ENCODE measurements at places on chromosomes 5 and 9.

DNA sequence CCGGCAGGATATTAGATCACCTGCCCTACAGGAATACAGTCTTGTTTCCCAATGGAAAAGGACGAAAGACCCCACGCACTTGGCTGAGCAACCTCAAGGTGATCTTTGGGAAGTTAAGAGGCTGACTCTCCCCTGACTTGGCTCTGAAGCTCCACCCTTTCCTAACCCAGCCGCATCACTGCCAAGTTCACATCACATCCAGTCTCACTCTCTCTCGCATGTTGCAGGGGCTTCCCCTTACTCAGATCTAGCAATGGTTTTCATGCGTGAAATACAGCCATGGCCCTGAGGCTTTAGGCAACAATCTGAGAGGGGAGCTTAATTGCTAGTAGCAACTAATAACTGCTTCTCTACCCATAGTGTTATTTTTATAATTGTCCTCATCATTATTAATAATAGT, 211.6 kb downstream of the DOCK8 start:
- DNase-seq = no peak

DNA sequence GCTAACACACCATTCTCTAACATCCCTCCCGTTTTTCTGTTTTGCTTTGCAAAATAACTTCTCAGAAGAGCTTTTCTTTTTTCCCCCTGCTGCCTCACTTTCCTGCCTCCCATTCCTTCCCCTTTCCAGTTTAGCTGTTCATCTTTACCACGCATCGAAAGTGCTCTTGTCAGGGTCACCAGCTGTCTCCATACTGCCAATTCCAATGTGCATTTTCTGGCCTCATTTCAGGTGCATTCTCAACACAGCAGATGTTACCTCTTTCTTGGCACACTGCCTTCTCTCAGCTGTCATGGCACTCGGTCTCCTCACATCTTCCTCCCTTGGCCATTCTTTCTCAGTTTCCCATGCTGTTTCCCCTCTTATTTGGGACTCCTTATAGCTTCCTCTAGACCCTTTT, 9.5 kb downstream of the ARSK start:
- no peak for DNase-seq

DNA sequence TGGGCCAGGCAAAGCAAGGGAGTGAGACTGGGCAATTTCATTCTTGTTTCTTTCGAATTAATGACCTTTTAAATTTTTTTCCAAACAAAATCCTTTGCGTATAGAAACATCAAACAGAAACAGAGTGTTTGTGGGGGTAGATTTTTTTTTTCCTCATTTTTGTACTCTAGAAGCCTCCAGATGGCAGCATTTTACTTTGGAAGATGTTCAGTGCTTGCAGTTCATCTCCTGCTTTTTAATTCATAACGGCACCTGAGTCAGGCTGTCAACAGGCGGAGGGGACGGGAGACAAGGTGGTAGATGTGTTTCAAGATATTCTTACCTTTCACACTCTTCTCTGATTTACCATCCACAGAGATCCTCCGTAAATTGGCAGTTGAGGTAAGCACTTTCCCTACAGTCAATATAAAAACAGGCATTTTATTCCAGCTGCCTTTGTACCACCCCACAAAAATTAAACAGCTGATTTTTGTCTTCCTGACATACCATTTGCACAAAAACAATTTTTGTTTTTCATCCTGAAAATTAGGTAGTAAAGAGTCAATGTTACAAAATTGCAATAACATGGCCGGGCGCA, 99.5 kb upstream of the FBXL17 start:
- DNase-seq = no peak

DNA sequence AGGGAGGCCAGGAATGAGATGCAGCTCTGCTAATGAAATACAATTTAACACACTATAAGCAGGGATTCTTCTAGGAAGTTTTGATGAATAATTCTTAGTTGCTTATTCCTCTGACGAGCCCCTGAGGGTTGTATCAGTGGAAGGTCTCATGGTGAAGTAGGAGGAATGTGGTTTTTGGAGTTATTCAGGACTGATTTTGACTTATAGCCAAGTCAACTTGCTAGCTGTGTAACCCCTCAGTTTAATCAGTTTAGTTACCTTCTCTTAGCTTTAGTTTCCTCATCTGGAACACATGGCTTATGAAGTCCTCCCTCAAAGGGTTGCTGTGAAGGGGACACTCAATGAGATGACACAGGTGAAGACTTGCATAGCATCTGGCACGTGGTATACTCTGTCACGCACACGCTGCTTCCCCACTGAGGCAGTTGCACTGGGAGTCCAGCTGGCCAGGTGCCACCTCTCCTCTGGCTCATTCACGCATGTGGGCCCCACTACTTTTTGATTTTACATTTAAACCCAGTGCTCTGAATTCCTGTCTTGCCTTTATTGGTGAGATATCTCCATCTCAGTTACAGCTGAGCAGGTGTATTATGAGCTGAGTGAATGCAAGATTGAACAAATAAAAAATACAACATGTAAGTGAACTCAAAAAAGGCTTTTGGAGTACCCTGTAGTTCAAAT, 415.0 kb downstream of the ARHGEF28 start:
- no peak for DNase-seq

DNA sequence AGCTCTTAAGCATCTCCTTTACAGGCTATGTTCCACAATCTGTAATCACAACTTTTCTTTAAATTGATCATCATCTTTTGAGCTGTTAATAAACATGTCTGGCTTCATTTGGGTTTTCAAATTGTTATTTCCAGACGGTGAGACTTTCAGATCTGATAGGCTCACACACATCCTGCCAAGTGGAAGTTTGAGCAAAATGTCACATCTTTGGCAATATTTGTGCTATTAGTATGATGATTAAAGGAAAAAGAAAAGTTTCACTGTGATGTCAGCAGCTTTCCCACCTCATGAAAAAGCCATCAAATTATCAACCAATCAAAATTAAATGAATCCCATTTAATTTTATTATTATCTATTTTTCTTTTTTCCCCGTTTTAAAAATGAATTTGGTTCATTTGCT, 29.8 kb downstream of the SLC1A1 start:
- DNase-seq = no peak

DNA sequence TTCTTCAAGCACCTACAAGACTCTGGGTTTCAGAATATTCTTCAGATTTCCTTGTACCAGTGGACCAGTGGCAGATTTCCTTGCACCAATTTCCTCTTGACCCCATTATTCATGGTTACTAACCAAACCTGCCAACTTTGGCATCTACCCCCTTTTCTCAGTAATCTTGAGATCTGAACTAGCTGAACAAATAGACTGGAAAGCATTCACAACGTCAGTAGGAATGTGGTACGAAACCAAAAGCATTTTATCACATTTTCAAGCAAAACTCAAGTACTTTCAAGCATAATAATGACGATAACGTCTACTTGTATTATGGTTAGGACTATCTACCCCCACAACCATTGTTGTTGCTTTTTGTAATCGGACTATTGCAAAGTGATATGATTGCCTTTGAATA, 1217.3 kb downstream of the PTPRD start:
- DNase-seq = no peak

DNA sequence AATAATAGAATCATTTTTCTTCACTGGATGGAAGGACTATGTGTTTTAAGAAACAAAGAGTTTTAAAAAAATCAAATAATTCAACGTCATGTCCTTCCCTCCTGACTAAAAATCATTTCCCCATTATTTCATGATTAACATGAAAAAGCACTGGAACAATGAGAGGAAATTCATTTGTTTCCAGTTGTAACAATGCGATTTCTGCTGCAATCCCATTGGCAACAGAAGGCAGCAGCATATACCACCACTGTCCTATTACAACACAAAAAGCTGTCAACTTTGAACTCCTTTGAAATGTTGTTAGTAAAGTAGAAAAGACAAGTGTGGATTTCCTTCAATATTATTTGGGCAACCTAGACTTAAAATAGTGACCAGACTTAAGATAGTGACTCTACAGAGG, 3.1 kb downstream of the C5orf63 start:
- DNase-seq = no peak

DNA sequence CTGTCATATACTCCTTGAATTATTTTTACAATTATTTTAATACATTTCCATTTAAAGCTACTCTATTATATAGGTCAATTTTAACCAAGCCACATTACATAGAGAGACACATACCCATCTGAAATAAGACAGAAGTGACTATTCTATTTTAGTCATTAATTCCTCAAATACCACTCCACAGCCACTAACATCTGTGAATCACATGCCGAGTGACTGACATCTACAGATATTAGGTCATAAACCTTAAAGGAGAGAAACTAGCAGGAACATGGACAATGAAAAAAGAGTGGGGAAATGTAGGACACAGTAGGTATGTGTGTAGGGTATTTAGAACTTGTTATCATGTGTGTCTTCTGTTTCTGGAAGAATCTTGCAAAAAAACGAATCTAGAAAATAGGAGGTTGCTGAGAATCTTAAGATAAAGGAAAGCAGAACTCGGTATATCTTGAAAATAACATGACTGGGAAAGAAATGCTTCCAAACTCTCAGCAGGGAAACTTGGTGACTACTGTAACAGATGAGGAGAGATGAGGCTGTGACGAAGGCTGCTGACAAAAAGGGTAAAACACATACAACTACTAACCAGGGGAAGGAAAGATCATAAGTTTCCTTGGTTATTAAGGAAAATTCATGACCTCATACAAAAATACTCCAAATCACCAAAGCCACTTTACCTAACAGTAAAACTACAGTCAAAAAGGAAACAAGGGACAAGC, 84.6 kb downstream of the PLPP1 start:
- DNase-seq = no peak

GRCh38 chr5:133938929-133939328, 29.5 kb downstream of the C5orf15 start:
- no peak for DNase-seq

GRCh38 chr9:69120380-69121154, 53.5 kb upstream of the TJP2 start:
- no peak for DNase-seq

GRCh38 chr9:112200711-112201110, 25.6 kb upstream of the SUSD1 start:
- DNase-seq = no peak

- DNase-seq = no peak
Observed at GRCh38 chr5:75610201-75610600, 1.1 kb upstream of the ANKDD1B start.

GRCh38 chr9:84357275-84357674, 16.7 kb upstream of the SLC28A3 start:
- DNase-seq = no peak

DNA sequence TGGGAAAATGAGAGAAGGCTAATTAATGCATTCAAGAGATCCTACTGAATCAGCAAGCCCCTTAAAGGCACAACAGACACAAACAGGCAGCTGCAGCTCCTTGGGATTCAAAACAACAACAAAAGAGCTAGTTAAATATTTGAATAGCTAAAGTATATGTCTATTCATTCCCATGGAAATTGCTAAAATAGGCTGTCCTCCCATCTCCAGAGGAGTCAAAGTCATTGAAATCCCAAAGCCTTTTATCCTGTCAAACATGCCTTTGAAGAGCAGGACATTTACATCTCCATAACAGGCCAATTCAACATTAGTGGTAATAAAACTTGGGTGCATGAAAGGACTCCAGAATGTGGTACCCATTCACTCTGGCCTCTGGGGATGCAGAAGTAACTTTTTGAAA, 177.4 kb downstream of the NTRK2 start:
- DNase-seq = no peak

- no peak for DNase-seq
Observed at GRCh38 chr5:179371121-179371510, 25.9 kb upstream of the ADAMTS2 start.

GRCh38 chr9:89519366-89519805, 21.5 kb upstream of the SEMA4D start:
- no peak for DNase-seq

DNA sequence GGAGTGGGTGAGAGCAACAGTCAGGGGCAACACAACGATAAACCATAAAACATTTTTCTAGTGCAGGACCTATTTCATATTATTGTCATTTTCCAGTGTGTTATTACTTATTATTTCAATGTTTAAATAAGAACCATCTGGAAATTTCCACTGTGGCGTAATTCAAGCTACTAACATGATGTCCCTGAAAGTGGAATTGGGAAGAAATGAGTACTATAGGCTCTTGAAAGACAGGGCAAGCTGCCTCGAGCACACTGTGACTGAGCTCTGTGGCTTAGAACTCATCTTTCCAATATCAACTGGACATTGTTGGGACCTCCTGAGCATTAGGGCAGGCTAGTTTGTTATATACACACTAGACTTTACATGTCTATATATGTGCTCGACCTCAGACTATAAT, 182.9 kb upstream of the RIOK2 start:
- DNase-seq = no peak

GRCh38 chr9:125747053-125747764, at the start of gene PBX3:
Gene PBX3 (plus strand): TSS chr9:125747373.
- DNase-seq = peak; percentile 35

GRCh38 chr5:95760273-95761191, 29.4 kb downstream of the RHOBTB3 start:
- DNase-seq = no peak

DNA sequence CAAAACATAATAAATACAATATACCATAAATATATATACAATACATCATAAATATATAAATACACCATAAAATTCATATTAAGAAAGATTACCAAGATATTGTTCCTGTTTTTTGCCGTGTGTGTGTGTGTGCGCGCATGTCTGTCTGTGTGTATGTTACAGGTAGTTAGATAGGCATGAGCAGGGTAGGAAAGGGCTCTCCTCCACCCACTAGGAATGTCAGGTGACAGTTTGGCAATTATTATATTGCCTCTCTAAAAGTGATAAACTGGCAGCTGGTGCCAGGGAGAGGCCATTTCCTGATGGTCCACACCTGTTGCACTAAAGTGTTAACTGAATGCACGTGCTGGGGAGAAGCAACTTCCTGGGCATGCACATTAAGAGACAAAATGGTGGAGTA, 232.8 kb downstream of the ADAMTS6 start:
- no peak for DNase-seq

GRCh38 chr5:157451806-157452205, 8.2 kb upstream of the NIPAL4 start:
- no peak for DNase-seq

DNA sequence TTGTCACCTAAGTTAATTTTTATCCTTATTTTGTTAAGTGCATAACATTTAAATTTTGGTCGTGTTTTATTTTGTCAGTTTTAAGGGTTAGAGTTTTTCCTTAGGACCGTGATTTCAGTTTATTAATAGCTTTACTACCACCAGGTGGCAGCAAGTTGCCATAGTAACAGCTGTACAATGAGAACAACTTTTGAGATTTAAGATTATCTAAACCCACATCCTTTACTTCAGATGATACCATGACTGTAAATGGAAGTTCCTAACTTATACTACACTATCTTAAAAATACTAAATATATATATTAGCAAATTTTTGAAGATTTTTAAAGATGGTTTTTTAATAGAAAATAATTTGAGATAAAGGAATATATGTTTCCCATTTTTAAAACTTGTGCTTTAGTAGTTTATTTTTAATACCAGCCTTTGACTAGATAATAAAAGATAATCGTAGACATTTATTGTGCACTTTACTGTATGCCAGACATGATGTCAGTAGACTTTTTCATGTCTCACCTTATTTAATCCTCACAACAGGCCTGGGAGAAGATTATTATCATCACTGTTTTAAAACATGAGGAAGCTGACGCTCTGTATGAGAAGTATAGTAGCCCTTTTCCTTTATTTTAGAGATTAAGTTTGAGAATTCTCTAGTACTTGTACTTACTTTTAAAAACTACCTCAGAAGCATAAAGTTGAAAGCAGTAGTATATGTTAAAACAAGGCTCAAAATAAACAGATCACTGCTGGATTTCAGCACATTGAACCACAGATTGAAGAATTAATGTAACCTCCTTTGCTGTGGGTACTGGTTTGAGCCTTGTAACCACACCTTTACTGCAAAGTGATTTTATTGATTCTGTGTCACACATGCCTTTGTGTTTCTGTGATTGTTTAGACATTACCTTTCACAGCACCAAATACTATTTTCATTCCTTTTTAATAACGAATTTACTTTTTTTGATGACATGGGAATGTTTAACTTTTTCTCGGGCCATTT, 27.5 kb downstream of the SREK1 start:
- DNase-seq = no peak

Measured in stimulated activated CD4-positive, alpha-beta T cell treated with anti-CD3 and anti-CD28 coated beads, Interleukin-15, amount 100 ng/mL, for 1 hour (primary cell).